ENCODE measurements at places on chromosomes 16 and 17.
A peak's percentile ranks its signal among the peaks of the same experiment; 100 is the strongest.

GRCh38 chr16:49127103-49127502, 154.5 kb downstream of the CBLN1 start:
- DNase-seq = no peak

DNA sequence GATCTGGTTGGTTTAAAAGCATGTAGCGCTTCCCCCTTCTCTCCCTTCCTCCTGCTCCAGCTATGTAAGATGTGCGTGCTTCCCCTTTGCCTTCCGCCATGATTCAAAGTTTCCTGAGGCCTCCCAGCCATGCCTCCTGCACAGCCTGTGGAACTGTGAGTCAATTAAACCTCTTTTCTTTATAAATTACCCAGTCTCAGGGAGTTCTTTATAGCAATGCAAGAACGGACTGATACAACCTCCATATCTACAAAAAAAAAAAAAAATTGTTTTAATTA, 16.6 kb upstream of the PDXDC1 start:
- DNase-seq = no peak

- no peak for DNase-seq
Observed at GRCh38 chr17:49815761-49816281, 27.3 kb downstream of the KAT7 start.

GRCh38 chr16:12321311-12321842, 344.8 kb downstream of the SNX29 start:
- no peak for DNase-seq

GRCh38 chr17:28643983-28644786, 773 bp downstream of the BLTP2 start:
- peak; percentile 23 for DNase-seq

DNA sequence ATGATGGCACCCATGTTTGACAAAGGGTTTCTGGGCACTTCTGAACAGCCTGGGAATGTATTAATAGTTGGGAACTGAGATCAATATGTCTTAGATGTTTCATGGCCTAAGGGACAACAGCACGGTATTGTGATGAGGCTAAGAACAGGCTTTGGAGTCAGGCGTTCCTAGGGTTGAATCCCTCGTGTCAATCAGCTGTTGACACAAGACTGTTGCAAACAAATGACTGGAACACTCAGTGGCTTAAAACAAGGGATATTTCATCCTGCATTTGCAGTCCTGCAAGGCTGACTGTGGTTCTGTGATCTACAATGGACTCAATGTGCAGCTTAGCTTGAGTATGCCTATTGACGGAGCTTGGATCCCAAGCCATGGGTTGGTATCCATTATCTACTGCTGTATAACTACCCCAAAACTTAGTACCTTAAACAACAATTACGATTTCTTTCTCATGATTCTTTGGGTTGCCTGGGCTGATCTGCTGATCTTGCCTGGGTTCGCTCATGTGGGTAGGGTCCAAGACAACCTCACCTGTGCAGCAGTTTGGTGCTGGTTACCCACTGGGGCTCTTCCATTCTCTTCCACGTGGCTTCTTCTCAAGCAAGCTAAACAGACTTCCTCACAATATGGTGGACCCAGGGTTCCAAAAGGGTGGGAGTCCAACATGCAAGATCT, 472.4 kb downstream of the SLC39A11 start:
- DNase-seq = no peak

- DNase-seq = no peak
Observed at GRCh38 chr17:60586288-60586974, 13.6 kb upstream of the PPM1D start.

- no peak for DNase-seq
Observed at GRCh38 chr16:23283571-23283970, 18.5 kb upstream of the SCNN1B start.

- no peak for DNase-seq
Observed at GRCh38 chr17:9371019-9371418, 204.6 kb downstream of the STX8 start.

- no peak for DNase-seq
Observed at GRCh38 chr16:75244844-75245758, 6.3 kb downstream of the BCAR1 start.

DNA sequence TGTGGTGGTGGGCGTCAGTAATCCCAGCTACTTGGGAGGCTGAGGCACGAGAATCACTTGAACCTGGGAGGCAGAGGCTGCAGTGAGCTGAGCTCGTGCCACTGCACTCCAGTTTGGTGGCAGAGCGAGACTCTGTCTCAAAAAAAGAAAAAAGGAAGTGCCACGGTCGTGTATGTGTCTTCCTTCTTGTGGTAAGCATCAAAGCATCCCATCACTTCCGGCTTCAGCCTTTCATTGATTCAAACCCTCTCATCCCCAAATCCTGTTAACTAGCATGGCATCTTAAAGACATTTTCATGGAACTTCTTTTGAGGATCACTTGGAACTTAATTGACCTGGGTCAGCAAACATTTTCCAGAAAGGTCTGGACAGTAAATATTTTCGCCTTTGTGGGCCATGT, 126.2 kb downstream of the CPPED1 start:
- DNase-seq = no peak

- no peak for DNase-seq
Observed at GRCh38 chr16:81879625-81880024, 100.5 kb downstream of the PLCG2 start.

DNA sequence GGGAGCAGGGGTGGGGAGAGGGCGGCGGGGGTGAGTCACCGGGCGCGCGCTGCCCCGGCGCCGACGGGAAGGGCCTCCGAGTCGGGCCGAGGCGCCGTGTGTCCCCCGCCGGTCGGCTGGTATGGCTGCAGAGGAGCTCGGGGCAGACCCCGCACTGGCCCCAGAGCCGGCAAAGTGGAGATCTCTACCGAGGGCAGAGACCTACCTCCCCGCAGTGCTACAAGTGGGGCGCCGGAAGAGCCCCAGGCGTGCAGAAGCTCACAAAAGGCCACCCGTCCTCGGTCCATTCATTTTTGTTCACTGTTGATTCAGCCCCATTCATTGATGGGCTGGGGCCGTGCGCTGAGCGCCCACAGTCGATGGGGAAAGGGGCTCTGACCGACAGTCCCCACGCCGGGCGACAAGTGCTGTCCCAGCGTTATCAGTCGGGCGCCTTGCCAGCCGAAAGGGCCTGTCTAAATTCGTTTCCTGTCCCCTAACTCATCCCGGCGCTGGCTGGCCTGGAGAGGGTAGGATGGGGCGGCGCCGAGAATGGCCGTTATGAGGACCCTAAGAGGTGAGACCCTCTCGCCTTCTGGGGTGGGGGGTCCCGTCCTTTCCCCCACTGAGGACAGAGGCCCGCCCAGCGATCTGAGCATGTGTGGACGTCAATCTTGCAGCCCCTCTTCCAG, 709 bp upstream of the ENO3 start:
- peak; percentile 76 for DNase-seq

DNA sequence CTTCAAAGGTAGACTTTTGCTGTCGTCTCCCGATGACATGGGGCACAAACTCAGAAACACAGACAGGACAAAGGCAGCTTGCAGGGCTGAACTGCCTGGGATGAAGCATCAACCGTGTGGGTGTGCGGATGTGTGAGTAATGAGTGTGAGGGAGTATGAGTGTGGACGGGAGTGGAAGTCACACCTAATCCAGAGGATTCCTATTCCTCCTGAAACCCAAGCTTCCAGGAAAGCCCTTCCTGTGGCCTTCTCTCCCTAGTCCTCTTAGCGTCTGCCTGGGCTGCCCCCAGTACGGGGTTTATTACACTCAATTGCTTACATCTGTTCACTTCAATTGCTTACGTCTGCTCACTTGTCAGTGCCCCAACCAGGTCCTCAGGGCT, 2.3 kb upstream of the IL4R start:
- no peak for DNase-seq

DNA sequence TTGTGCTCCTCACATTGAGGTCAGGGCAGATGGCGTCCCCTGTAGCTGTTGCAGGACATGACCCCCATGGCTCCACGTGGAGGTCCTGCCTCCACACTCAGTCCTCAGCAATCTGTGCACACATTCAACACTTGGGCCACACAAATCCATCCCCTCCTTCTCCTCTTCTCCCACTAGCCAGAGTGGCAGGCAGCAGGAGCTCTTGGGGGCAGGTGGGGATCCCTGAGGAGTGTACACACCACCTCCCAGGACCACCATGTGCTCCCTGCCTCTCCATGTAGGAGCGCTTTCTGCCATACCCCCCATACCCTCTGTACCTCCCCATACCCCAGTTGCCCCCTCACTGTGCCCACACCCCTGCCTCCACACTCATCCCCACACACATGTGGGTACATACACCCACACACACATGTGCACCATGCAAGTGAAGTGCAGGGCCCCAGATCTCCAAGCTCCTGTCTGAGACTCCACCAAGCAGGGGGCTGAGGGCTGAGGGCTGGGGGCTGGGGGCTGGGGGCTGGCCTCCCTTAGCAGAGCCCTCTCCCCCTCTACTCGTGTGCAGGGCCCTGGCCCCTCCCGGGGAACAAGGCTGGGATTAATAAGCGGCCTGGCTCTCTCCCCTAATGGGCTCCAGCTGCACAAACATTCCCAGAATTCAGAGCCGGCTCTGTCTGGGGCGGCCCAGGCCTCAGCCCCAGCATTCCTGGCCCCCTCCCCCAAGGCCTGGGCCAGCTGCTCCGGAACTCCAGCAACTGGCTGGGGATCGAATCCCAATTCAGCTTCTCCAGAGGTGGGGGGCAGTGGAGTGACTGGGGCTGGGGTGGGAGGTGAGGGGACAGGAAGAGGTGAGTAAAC, 48.2 kb upstream of the MEIOC start:
- no peak for DNase-seq

DNA sequence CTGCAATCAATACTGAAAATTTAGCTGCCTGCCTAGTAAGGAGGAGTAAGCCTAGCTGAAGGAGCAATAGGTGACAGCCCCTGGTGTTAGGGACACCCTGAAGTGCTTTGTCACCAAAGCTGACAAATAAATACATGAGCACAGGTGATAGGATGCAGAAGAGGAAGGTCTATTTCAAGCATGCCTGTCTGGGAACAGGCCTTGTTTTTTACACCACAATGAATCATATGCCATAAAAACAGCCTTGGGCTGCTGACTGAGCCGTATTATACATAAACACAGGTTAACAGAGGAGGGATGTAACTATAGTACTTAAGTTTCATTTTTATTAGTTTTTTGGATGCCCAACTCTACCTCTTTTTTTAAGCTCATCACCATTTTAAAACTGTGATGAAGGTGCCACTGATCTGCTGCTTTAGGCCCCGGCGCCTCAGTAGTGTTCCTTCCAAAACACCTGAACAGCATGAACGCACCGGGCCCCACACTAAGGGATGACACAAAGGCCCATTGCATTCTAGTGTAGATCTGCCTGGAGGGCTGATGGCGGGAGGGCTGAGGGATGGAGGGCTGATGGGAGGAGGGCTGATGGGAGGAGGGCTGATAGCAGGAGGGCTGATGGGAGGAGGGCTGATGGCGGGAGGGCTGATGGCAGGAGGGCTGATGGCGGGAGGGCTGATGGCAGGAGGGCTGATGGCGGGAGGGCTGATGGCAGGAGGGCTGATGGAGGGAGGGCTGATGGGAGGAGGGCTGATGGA, 150.3 kb downstream of the AATF start:
- no peak for DNase-seq

GRCh38 chr17:49730785-49731434, 23.1 kb upstream of the SLC35B1 start:
- DNase-seq = no peak
